Stimulated activated naive CD8-positive, alpha-beta T cell treated with anti-CD3 and anti-CD28 coated beads, Interleukin-15, Interleukin-2, amounts not matched to agents 100 U/mL and 50 U/mL, for 24 hours (primary cell): ENCODE measurements at places on chromosomes 6 and 20.

DNA sequence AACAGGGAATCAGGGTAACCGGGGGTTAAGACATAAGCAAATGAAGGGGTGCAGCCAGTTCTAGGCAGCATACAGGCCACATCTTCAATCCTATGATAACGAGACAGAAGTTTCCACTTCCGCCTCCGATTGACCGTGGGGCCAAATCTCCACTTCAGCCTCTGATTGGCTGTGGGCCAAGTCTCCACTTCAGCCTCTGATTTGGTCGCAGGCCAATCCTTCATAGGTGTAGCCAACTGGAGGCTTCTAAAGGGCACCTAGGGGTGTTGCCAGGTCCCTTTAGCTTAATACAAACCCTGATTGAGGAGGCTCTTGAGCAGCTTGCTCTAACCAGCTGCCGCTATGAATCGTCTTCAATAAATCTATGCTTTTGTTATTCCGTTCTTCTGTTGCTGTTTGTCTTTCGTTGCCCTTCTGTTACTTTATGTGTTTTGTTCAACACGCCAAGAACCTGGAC, 2.1 kb upstream of the ERGIC3 start:
- DNase-seq = peak; percentile 20

- no peak for DNase-seq
Measured at GRCh38 chr6:163226181-163226835, 188.2 kb upstream of the QKI start.

DNA sequence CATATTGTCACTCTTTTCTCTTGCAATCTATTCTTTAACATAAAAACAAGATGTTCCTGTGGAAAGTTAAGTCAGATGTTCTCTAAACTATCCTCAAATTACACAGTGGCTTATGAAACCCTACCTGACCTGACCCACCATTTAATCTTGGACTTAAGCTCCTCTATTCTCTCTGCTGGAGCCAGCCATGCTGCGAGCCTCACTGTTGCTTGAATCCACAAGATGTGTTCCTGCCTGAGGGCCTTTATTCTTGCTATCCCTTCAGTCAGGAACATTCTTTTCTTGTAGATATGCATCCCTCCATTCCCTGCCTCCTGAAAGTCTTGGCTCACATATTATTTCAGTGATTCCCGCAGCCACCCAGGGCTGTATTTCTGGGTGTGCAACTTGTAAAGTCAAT, 283.2 kb downstream of the EPHA7 start:
- DNase-seq = no peak

DNA sequence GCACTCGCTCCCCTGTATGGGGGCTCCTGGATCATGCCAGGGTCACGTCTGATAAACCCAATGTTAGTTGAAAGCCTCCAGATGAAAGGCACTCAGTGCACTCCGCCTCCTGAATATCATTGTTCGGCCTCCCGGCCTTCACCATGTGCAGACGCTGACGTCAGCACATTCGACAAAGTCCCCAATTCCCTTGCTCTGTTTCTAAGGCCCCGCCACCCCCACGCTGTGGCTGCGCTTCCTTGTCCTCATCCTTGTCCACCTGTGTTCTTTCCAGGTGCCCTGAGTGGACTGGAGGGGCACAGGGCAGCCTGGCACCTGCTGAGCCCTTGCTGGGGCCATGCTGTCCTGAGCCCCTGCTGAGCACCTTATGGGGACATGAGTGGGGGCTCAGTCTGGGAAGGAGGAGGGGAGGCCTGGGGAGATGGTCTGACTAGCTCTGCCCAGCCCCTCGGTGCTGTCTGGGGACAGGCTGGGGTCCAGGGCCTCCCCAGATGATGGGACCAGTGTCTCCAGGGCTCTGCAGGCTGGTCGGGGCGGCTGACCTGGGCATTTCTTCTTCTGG, 9.8 kb upstream of the BHLHE23 start:
- no peak for DNase-seq

- no peak for DNase-seq
Measured at GRCh38 chr6:105935416-105935815, 150.7 kb upstream of the PRDM1 start.

DNA sequence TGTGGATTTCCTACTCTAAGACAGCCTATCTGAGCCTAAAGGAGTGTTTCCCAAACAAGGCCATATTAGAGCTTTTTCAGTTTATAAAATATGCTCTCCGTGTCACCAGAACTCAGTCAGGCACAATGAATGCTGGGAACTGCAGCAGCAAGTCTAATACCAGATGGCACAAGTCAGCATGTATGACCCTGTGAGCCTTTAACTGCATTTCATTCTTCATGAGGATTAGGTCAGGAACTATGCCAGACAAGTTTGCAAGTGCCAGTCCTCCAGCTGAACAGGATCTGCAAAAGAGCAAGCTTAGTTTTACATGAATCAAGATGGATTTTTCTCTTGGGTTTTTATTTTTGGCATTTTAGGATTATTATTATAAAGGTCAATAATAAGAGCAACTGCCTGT, 66.7 kb upstream of the SAMD5 start:
- no peak for DNase-seq

DNA sequence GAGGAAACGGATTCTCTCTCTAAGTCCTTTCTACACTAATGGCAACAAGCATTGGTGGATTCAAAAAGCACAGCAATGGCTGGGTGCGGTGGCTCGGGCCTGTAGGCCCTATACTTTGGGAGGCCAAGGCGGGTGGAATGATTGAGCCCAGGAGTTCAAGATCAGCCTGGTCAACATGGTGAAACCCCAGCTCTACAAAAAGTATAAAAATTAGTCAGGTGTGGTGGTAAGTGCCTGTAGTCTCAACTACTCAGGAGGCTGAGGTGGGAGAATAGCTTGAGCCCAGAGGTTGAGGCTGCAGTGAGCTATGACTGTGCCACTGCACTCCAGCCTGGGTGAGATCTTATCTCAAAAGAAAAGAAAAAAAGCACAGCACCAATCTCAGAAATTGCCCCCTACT, 19.3 kb downstream of the PAQR8 start:
- DNase-seq = peak; percentile 27

DNA sequence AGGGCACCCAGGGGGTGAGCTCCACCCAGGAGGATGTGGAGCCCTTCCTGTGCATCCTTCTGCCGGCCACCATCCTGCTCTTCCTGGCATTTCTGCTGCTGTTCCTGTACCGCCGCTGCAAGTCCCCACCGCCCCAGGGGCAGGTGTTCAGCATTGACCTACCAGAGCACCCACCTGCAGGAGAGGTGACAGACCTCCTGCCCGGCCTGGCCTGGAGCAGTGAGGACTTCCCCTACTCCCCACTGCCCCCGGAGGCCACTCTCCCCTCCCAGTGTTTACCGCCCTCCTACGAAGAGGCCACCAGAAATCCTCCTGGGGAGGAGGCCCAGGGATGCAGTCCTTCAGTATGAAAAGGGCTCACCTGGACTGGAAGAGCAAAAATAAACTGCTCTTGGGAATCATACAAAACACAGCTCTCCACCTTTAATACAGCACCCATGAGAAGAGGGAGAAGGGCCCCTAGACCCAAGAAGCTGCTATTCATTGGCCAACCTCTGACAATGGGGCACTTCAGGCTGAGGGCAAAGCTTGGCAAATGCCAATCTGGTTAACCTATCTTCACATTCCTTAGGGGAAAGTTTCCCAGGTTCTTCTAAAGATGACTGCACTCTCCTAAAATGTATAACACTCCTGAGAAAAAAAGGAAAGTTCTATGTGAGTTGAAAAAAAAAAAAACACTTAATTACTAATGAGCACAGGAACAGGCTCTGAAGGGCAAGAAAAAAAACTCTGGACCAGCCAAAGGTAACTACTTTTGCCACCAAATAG, 5.0 kb downstream of the SMIM28 start:
- no peak for DNase-seq

- no peak for DNase-seq
Measured at GRCh38 chr6:127918506-127919427, 17.9 kb upstream of the THEMIS start.
